ENCODE measurements at places on chromosomes 4 and X.

- DNase-seq: peak; percentile 37
These were observed 10.2 kb upstream of the ATP6AP2 start for GRCh38 chrX:40570346-40571093.

GRCh38 chrX:43654431-43655150, 1.5 kb upstream of the MAOA start:
- DNase-seq: peak; percentile 85

- DNase-seq: no peak
These were observed 430.3 kb upstream of the MAOA start for GRCh38 chrX:43225626-43226328.

GRCh38 chr4:10622728-10623127, 61.8 kb downstream of the CLNK start:
- DNase-seq: no peak

GRCh38 chrX:39631276-39632229, 466.2 kb downstream of the BCOR start:
- no peak for DNase-seq

DNA sequence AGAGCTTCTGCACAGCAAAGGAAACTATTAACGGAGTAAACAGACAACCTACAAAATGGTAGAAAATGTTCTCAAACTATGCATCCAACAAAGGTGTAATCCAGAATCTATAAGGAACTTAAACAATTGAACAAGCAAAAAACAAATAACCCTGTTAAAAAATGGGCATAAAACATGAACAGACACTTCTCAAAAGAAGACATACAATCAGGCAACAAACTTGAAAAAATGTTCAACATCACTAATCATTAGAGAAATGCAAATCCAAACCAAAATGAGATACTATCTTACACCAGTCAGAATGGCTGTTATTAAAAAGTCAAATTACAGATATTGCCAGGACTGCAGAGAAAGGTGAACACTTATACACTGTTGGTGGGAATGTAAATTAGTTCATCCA, 309.6 kb upstream of the KLF3 start:
- DNase-seq: no peak

GRCh38 chrX:66051980-66052379, 12.1 kb upstream of the VSIG4 start:
- DNase-seq: no peak

- peak; percentile 76 for DNase-seq
These were observed 31.9 kb downstream of the APLN start for GRCh38 chrX:129622757-129623301.

GRCh38 chrX:24837966-24838365, 144.2 kb downstream of the POLA1 start:
- no peak for DNase-seq

- peak; percentile 58 for DNase-seq
These were observed 717.6 kb upstream of the TENM3 start for GRCh38 chr4:181525634-181526033.

- DNase-seq: peak; percentile 63
These were observed 70.9 kb upstream of the CBR4 start for GRCh38 chr4:169080981-169081380.

DNA sequence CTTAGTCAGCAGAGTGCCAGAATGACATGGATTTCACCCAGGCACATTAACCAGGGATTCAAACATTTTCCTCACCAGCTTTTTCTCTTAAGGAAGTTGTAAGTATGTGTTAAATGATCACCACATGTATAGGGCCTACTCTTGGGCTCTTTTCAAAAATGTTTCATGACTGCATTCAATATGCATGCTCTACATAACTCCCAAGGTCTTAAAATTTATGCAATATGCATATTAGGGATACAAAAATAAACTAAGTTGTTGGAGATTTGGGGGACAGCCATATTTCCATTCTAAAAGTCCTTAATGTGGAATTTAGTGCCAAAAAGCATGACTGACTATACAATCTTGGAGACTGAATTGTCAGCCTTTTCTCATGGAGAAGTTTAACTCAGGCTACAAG, 25.0 kb upstream of the TRPC5OS start:
- no peak for DNase-seq

- no peak for DNase-seq
These were observed 8.9 kb upstream of the GSX2 start for GRCh38 chr4:54090804-54091623.

GRCh38 chr4:83716874-83717273, 181.0 kb downstream of the GPAT3 start:
- no peak for DNase-seq

GRCh38 chrX:9913146-9913433, 54.1 kb upstream of the CLDN34 start:
- no peak for DNase-seq

GRCh38 chr4:101065346-101065745, 282.0 kb downstream of the PPP3CA start:
- no peak for DNase-seq

DNA sequence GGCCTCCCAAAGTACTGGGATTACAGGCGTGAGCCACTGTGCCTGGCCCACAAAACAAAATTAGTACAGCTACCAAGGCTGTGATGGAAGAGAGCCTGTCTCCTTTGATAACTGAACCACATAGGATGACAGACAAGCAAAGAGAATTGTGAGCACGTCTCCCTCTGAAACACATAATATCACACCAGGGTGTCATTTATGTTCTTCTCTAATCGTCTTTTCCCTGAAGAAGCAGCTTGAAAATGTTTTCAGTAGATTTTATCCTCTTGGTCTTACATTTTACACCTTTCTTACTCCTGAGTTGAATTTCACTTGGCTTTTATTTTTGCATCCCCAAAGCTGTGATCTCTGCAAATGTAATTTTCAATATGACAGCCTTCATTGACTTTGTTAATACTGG, 67.8 kb downstream of the TENM3 start:
- DNase-seq: no peak

- DNase-seq: no peak
These were observed 33.7 kb upstream of the NEIL3 start for GRCh38 chr4:177275999-177276398.

- no peak for DNase-seq
These were observed 51.5 kb downstream of the PCGF3 start for GRCh38 chr4:757111-757510.

DNA sequence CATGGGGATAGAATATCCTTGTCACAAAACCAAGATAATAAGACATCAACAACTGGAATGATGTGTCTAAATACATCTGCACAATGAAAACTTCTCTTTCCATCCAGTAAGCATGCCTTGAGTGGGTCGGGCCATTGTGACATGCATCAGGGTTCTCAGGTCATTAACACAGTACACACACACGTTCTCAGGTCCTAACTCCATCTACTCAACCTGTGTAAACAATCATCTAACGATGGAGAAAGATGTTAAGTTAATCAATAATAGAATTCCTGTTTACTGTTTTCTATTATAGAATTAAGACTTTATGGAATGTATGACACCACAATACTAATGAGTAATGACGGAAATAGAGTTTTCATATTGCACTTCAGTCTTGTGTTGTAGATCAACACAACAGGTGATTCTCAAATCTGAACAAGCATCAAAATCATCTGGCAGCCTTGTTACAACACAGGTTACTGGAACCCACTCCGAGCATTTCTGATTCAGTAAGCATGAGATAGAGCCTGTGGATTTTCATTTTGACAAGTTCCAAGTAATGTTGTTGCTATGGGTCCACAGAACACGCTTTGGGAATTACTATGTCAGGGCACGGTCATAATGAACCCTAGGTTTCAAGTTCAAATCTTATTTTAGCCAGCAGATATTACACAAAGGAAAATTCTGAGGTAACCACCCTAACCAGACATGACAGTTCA, 315.8 kb upstream of the TEX13C start:
- no peak for DNase-seq

DNA sequence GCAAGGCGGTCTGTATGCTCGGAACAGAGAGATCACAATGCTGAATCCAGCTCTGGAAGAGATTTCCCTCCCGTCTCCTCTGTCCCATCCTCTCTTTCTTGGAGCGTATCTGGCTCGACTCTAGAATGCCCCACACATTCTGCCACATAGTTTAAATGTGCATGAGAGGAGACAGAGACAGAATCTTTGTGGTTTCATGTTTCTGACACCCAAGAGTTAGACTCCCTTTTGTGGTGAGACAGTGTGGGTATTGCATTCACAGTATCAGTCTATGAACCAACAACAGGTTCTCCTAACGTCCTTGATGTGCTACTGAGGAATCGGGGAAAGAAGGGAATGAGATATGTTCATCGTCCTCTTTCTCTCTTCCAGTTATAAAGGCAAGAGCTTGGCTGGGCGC, 25.3 kb downstream of the FAM47E start:
- no peak for DNase-seq

- DNase-seq: no peak
These were observed 134.5 kb downstream of the ARHGAP6 start for GRCh38 chrX:11531226-11531625.

- peak; percentile 19 for DNase-seq
These were observed 13.3 kb upstream of the SCD5 start for GRCh38 chr4:82811838-82812341.

GRCh38 chr4:83009529-83009928, 1.1 kb downstream of the LIN54 start:
- no peak for DNase-seq

DNA sequence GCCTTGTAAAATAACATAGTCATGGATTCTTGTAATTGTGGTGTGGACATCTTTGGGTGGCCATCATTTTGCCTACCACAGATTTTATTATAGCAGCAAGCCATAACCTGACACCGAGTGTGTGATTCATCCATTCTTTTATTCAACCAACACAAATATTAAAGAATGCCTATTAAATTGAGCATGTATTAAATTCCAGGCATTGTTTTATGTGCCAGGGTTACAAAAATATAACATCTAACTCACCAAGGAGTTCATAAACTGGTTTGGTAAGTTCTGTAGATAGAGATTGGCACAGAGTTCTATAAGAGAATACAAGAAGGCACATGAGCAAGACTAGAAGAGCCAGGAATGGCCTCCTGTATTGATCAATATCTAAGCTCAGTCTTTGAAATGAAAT, 18.0 kb downstream of the NBDY start:
- no peak for DNase-seq

DNA sequence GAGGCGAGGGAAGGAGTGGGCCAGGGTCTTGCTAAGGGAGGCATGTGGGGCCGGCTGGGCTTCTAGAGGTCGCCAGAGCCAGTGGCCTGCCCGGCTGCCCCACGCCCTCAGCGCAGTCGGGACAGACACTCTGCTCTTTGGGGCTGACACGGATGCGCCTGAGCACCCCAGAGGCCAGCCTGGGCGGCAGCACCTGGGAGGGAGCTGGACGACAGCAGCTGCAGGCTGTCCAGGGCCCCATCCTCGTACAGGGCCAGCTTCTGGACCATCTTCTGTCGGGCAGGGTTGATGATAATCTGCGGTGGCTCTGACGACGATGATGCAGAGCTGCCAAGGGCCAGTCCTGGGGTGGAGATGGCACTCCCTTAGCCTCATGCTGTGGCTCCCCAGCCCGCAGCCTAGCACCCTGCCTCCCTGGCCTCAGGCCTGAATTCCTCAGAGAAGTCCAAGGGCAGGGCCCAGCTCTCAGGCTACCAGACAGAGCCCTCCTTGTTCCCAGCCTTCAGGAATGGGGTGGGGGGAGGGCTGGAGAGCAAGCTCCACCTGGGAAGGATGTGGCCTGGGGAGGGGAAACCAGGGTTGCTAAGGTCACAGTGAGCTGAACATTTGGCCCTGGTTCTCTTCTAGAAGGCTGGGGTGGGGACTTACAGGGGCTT, 7.2 kb downstream of the IRAK1 start:
- peak; percentile 44 for DNase-seq

DNA sequence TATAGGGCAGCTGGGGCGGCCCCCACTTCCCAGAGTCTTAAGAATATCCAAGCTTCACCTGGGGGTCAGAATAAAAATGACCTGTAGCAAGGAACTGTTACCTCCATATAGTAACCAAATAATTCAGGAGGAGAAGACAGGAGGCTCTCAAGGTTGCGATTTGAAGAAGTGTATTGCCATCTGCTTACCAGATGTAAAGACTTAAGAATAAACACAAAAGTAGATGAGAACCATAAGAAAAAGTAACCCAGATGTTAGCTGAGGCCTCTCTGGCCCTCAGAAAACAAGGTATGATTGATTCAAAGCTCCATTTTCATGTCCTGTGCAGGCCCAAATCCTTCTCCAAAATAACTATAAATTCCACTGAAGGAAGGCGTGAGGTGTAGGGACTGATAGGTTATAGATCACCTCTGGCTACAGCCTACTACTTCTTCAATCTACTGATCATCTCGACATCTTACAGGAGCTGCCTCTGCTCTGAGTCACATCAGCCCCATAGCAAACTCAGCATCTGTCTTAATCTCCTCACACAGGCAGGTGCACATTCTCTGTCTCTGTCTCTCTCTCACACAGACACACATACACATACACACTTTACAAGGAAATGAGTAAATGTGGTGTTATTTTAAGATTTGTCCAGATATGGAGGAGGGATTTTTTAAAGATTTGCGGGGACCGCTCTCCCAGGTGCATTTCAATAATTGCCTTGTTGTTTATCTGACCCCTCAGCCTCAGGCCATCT, 193.9 kb upstream of the EDNRA start:
- DNase-seq: no peak

DNA sequence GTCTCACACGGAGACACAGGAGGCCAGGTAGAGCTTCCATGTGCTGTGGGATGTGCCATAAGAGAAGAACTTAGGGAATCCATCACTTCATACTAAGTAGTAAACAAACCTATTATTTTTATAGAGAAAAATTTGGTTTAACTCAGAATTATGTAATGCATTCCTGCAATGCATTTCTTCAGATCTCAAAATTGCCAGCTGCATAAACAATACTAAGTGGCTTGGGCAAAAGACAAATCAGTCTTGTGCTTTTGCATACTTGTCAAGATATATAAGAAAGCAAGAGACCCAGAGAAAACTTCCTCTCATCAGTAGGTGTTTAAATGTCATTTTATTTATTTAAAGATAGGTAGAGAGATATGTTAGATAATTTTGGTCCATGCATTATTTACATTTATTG, 382.1 kb upstream of the CTSO start:
- DNase-seq: no peak

- DNase-seq: no peak
These were observed 143.5 kb downstream of the GALNTL6 start for GRCh38 chr4:171956678-171957077.

- no peak for DNase-seq
These were observed 56.8 kb upstream of the TXK start for GRCh38 chr4:48190839-48191238.

GRCh38 chr4:2261110-2261852, 628 bp downstream of the MXD4 start:
- DNase-seq: peak; percentile 29

DNA sequence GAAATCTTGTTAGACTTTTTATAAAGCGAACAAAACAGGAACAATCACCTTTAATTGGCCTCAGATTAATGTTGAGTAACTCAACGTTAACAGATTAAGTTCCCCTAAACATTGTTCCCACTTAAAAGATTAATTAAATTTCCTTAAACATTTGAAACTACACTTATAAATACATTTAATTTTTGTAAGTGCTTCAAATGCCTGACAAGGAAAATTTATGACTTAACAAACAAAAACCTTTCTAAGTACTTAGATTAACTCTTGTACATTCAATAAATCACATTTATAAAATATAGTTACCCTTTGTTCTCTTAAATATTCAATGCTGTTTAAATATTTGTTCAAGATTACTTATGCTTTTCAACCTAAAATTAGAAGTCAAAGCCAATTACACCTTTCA, 39.4 kb upstream of the OCIAD2 start:
- no peak for DNase-seq
